ENCODE measurements at places on chromosomes 12 and 14.
A peak's percentile ranks its signal among the peaks of the same experiment; 100 is the strongest.

DNA sequence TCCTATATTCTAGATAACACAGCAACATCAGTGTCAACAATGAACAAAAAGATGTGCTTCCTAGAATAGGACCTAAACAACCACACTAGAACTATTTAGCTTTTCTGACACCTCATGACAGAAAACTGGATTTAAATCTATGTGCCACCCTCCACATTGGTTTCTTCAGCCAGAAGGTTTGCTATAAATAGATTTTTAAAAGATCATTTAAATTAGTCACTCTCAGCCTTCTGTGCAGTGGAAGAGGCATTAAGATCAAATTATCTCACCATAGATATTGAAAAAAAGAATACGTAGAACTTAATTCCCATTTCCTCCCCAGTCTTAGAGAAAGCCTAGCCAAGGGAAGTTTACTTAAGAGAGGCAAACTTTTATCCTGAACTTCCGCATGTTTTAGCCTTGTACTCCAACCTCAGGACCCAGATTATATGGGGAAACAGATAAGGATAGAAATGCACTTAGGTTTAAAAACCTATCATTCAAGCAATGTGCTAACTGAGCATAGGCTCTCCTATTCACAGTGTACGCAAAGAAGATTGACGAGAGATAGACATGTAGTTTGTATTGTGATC is 59.6 kb downstream of the NELL2 start:
- no peak for ATAC-seq

GRCh38 chr12:13243516-13244070 is 47.1 kb downstream of the EMP1 start:
- no peak for ATAC-seq

DNA sequence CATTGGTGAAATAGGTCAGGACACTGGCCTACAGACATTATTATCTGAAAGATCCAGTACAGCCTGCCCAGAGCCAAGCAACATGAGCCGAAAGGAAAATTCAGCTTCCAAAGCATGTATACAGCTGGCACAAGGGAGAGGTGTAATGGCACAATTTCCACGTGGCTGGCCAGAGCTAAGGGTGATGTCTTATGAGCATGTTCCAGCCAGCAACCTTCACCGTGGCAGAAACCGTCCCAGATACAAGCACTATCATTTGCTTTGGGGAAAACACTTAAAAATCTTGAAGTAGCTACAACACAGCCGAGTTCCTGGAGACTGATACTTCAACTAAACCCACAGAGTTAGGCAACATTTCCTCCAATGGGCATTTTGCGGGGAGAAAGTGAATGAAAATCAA is 44.5 kb downstream of the CORO1C start:
- ATAC-seq = no peak

- no peak for ATAC-seq
Observed at GRCh38 chr14:69152902-69153151, at the start of gene DCAF5. DCAF5 (minus strand) TSS chr14:69153119; CDS start chr14:69152978, 141 bp downstream.

- ATAC-seq = no peak
Observed at GRCh38 chr12:111937429-111937828, 75.5 kb downstream of the TMEM116 start.

DNA sequence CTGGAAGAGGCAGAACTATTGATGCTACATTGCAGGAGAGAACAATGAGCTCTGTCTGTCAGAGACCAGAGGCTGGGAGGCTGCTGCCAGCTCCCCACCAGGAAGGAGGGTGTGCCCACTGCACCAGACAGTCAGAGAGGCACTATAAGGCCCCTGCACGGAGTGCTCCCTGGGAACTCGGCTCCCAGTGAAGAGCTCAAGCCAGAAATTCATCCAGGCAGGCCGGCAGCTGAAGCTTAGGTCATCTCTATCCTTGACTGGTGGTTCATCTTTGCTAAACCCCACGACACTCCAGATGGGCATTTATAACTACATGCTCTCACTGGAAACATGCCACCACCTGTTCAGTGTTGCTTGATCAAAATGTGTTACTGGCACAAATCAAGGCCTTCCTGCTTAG is 65.1 kb upstream of the GPATCH2L start:
- ATAC-seq = no peak

DNA sequence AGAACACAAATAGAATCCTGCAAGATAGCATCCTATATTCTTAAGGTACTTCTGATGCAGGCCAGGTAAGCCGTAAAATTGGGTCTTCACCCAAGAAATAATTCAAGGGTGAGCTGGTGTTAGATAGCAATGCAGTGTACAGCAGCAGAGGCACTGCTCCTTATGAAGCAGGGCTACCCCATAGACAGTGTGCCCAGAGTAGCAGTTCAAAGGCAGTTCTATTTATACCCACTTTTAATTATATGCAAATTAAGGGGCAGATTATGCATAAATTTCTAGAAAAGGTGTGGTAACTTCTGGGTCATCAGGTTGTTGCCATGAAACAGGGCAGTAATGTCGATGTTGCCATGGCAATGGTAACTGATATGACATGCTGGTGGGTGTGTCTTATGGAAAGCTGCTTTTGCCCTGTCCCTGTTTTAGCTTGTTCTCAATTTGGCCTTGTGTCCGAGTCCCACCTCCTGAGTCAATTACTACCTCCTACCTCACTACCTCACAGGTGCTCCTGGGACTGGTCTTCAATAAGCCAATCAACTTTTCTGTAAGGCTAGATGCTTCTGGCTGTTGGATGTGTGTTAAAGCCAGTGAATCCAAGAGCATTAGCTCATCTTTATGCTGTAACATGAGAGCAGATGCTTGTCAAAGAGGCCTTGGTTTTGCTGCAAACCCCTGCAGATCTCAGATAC is 61.0 kb downstream of the PPM1A start:
- ATAC-seq = peak; percentile 77

DNA sequence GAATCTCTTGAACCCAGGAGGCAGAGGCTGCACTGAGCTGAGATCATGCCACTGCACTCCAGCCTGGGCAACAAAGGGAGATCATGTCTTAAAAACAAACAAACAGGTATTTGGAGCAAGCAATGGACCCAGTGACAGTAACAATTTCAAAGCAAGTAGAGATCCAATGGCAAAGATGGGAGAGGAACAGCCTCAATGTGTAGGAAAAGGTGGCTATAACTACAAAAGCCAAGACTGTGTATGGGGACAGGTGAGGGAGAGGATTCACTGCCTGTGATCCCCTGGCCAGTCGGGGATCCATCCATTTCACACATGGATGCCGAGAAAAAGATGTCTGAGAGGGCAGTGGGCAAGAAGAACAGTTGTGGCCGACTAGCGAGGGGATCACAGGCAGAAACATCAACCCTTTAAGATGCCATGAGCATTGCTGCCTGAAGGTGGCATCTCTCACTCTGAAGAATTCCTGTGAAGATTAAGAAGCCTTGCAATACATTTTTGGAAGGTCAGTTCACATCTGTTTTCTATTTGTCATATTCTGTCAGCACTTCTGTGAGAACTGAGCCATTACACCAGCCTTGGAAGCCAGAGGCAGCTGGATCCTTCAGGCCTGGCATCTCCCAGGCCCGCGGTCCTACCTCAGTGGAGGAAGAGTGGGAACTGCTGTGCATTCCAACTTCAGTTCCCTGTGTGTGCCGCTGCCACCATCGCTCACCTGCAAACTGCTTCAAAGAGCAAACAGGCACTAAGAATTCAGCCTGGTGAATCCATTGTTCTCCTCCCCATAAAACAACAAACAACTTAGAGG is 54.5 kb upstream of the FRS2 start:
- ATAC-seq = peak; percentile 54

- ATAC-seq = peak; percentile 38
Observed at GRCh38 chr12:108403952-108404351, 64.8 kb upstream of the CMKLR1 start.

- no peak for ATAC-seq
Observed at GRCh38 chr12:8553088-8553627, 12.5 kb upstream of the CLEC4E start.

- ATAC-seq = no peak
Observed at GRCh38 chr12:64450057-64450640, 1.8 kb upstream of the TBK1 start.

DNA sequence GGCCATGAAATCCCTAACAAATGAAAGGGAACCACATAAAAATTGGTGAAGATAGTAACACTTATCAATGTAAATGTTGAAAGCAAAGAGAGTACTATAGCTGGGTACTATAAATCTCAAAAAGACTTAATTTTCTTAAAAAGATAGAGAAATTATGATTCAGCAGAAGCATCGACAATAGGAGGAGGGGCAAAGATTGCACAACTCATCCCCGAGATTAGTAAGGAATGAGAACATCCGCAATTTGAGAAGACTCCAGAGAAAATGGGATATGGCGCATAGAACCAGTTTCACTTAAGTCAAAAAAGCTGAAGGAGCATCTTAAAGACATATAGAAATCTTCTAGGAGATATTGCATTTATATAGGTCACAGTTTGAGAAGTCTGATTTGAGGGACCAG is 220.2 kb upstream of the SLC16A7 start:
- no peak for ATAC-seq

DNA sequence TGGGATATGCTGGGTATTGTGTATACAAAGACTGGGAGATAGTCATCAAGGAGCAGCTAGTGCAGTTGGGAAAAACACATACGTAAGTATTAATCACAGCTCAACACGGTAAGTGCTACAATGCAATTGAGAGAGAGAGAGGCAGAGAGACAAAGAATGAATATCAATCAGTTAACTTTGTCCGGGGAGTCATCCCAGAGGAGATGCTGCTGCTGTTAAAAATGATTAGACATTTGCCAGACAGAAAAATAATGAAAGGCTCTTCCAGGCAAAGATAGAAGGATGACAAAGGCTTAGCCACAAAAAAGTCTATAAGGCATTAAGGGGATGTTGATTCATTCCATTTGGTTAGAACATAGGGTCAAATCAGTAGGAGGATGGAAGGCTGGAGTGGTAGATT is 45.1 kb downstream of the AKAP6 start:
- ATAC-seq = peak; percentile 62

- no peak for ATAC-seq
Observed at GRCh38 chr12:1391722-1392121, 202.7 kb downstream of the FBXL14 start.

DNA sequence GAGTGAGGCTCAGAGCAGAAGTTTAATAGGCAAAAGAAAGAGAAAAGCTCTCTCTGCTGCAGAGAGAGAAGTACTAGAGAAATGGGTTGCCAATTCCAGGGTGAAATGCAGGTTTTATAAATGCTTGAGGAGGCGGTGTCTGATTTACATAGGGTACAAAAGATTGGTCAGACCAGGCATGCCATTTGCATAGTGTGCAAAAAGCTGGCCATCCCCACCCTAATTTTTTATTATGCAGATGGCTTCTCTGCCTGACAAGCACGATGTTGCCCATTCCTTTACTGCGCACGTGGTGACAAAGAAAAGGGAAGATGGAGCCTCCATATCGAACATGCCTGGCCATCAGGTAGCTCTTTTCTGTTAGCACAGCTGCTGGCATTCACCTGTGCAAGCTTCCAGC is 209.3 kb upstream of the PPFIA2 start:
- ATAC-seq = peak; percentile 26

- ATAC-seq = no peak
Observed at GRCh38 chr14:60169722-60170121, 4.5 kb upstream of the DHRS7 start.

DNA sequence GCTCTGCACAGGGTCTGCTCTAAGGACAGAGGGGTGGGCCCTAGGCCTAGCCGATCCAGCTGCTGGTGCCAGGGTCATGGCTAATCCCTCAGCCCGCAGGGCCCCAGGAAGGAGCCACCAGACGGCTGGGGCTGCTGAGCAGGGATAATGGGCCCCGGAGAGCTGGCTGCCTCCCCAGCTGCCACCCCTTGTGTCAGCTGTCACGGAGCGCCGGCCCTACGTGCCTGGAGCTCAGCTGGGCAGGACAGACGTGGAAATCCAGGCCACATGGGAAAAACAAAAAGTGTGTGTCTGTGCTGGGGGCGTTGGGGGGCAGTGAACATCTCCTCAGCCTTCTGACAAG is 36.2 kb downstream of the CHGA start:
- ATAC-seq = no peak
